ENCODE measurements at places on chromosomes 12 and 14.

- no peak for DNase-seq
Observed at GRCh38 chr14:89386212-89386886, 30.7 kb downstream of the FOXN3 start.

DNA sequence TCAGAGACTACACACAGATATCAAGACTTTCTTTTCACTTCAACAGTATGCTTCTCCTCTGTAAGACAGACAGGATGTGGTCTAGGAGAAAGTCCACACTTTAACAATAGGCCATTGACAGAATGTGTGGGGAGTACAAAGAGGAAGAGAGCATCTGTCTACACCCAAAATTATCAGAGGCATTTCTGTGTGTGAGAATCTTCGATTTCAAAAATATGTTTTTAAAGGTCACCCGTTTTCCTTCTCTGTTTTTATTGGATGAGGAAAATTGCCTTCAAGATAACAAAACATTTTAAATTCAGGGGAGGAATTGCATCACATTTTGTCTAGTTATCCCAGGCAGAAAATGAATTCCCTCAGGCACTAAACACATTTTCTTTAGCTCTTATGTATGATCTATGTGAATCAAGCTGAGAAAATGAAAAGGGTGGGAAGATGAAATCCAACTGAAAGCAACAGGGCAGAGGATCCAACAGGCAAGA, 16.4 kb downstream of the NAV3 start:
- no peak for DNase-seq

- DNase-seq = no peak
Observed at GRCh38 chr12:79895071-79895470, 39.8 kb downstream of the PPP1R12A start.

DNA sequence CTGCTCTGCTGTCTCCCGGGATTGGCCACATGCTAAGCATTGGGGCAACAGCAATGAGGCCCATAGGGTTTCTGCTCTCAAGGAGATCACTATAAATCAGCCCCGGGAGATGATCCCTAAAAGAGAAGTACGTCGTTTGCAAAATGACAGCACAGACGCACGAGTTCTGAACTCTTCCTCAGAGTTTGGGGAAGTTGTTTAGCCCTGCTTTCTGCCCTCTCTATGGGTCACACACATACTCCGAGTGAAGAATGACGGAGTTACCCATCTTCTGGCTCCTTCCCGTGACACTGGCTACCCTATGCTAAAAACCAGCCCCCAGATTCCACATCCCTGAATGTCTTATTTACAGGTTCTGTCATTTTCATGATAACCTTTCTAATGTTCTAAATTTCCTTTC, 258.0 kb upstream of the PLEKHG7 start:
- no peak for DNase-seq

DNA sequence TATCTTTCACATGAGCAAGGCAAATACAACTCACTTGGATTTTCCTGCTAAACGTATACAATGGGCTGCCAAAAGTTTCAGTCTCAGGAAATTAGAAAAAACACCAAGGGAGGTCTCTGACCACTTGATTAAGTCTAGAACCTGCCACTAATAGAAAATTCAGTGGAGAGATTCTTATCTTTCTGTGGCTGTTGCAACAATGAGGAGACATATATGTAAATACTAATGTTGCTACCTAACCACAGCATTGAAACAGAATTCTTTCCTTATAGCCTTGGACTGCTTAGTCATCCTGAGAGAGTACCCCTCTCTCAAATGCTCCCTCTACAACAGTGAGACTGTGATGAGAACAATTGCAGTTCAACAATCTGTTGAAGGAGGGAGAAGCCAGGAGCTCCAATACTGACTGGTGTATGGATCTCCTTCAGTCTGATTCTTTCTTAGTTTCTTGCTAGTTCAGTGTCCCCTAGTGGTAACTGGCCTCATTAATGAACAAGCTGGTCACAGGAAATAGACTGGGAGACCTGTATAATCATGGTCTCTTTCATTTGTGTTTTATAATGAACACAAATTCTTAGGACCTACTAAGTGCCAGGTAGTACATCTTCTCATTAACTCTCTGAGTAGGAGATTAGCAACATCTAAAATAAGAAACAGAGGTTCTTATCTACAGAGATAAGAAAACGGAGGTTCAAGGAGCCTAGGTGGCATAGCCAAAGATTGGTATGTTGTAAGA, 164.5 kb downstream of the SLC38A4 start:
- DNase-seq = no peak

GRCh38 chr14:93002851-93003298, 79.9 kb downstream of the CHGA start:
- no peak for DNase-seq

GRCh38 chr14:56173365-56173922, 55.2 kb downstream of the PELI2 start:
- no peak for DNase-seq

Data from stimulated activated naive CD8-positive, alpha-beta T cell treated with anti-CD3 and anti-CD28 coated beads, Interleukin-15, Interleukin-2, amounts not matched to agents 100 U/mL and 50 U/mL, for 24 hours (primary cell).